Thoracic aorta (tissue), 2 donors: ENCODE measurements at places on chromosomes 16 and 17. TPM values are rescaled to one million over a fixed set of nuclear protein-coding genes. Genes with fewer than 3 reads are reported as not detected.

Gene SNN
- total RNA-seq, result 21.4 TPM

DNA sequence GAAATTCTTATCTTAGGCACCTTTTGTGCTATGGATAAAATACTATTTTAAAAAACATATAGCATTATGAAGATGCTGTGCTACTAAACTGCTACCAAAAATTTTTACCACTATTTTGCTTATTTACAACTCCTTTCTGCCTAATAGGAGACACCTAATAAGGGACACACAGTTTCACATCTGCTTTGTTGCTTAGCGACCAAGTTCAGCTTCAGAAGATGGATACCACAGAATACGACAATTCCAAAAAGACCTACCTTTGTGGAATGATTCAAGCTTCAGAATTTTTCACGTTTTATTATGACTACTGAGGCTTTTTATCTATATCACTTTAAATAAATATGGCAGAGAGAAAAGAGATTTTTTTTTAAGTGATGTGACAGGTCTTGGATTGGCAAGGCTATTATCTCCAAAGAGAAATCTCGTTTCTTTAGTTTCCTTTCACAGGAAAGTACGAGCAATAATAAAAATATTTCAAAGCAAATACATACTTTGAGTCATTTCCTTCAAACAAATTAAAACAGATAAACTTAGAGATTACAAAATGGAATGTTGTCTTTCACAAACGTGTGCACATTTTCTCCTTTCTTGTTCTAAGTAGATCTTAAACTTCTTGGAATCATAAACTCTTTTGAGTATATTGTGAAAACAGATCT lies 35.4 kb downstream of the SPAG9 start:
- H3K27ac ChIP-seq, result no peak overlapping the region
- no peaks in the 10 kb centered on the region for H3K27me3 ChIP-seq
- H3K36me3 ChIP-seq, result no peaks in the 10 kb centered on the region
- peaks cover 33% of the 10 kb centered on the region for H3K4me1 ChIP-seq
- no peak overlapping the region for H3K4me3 ChIP-seq
- no peak for DNase-seq

Gene GPRC5C
- 56.0 TPM for total RNA-seq

Gene PRKCB
- total RNA-seq, result 3.4 TPM

Gene TEKT1
- total RNA-seq, result not detected

Gene GPR179
- total RNA-seq, result not detected

GRCh38 chr16:50178491-50178941 lies 25.4 kb downstream of the TENT4B start:
- no peaks in the 10 kb centered on the region for H3K27me3 ChIP-seq
- no peak overlapping the region for H3K4me3 ChIP-seq
- DNase-seq, result no peak

- H3K36me3 ChIP-seq, result no peaks in the 10 kb centered on the region
- no peak overlapping the region for H3K4me3 ChIP-seq
- no peak for DNase-seq
- H3K27me3 ChIP-seq, result peaks cover 4% of the 10 kb centered on the region
Observed at GRCh38 chr17:6711681-6712057, 1.5 kb downstream of the SLC13A5 start.

Gene PSKH1
- 24.1 TPM for total RNA-seq

GRCh38 chr17:36723459-36724025 lies 122.2 kb downstream of the MRM1 start:
- H3K27ac ChIP-seq, result no peak overlapping the region
- no peaks in the 10 kb centered on the region for H3K27me3 ChIP-seq
- H3K4me1 ChIP-seq, result peaks cover 7% of the 10 kb centered on the region
- H3K36me3 ChIP-seq, result no peaks in the 10 kb centered on the region
- DNase-seq, result no peak
